ENCODE measurements at places on chromosomes 7 and 10. TPM values are rescaled to one million over a fixed set of nuclear protein-coding genes. Genes with fewer than 3 reads are reported as not detected.

Gene METTL27
- total RNA-seq: 3.2 TPM

Gene AFAP1L2
- total RNA-seq: not detected

Gene SLC25A28
- total RNA-seq: 15.9 TPM

Gene FAM241B
- total RNA-seq: not detected

DNA sequence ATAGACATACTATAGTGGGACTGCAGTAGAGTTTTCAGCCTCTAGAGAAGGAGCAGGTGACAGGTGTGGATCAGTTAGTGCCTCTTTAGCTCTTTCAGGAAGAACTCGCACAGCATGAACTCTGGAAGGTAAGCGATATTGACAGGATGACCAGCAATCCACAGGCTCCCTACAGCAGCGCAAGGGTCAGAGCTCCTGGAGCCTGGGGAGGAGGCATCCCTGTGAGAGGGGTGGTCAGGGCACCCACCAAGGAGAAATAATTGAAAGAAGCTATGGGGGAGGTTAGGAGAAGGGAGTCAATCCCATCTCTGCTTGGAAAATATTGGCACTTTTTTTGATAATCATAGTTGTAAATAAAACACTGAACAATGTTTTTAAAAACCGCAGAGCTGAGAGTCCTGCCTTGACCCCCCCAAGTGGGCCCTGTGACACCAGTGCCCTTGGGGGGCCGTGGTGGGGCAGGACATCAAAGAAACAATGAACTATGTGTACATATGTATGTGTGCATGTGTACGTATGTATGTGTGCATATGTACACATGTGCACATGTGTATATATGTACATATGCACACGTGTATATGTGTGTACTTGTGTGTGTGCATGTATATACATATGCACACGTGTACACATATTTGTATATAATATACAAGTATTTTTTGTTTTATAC, 13.8 kb downstream of the AKR1C3 start:
- no peak for DNase-seq

Gene GJD4
- not detected for total RNA-seq

Gene POMZP3
- 18.1 TPM for total RNA-seq

- DNase-seq: no peak
Observed at GRCh38 chr7:36792421-36792820, 68.1 kb upstream of the AOAH start.

DNA sequence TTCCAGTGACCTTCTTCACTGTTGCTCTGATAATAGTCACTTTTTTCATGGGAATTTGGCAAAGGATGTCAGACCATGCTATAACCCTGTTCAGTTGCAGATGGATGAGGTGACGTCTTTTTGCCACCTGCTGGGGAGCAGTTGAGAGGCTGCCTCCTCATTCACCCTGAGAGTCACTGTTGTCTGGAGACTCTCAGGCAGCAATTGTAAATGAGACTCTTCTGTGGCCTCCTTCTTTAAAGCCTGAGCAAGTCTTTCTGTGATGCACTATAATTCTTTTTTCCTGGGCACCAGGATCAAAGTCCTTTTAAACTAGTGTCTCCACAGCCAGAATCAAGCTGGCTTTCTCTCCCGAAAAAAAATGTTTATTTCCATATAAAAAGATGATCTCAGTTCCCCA, 345.1 kb downstream of the ARL4A start:
- no peak for DNase-seq

Gene SLC29A3
- total RNA-seq: 1.8 TPM

GRCh38 chr10:118572256-118573041, 23.0 kb downstream of the PRLHR start:
- DNase-seq: no peak

DNA sequence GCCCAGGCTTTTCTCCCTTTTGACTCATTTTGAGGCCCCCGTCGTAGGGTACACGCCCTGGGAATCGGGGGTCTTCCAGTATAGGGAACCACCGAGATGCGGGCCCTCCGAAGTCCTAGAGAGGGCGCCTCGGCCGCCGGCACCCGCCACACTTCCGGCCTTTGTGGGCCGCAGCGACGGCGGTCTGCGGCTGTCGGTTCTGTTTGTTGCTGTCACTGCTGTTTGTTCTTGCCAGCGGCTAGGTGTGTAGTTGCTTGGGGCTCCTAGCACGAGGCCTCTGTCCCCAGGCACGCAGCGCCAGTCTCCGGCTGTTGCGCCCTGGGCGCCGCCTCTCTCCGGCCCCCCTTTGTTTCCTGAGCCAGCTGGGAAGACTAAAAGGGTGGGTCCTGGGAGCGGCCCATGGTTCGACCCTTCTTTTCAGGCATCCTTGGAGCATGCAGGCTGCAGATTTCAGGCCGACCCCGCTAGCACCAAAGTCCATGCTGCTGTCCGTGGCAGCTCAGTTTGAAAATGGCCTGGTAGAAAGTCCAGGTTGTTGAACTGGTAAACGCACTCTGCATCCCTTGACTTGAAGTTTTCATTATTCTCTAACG, 17.8 kb upstream of the ZKSCAN1 start:
- DNase-seq: no peak

DNA sequence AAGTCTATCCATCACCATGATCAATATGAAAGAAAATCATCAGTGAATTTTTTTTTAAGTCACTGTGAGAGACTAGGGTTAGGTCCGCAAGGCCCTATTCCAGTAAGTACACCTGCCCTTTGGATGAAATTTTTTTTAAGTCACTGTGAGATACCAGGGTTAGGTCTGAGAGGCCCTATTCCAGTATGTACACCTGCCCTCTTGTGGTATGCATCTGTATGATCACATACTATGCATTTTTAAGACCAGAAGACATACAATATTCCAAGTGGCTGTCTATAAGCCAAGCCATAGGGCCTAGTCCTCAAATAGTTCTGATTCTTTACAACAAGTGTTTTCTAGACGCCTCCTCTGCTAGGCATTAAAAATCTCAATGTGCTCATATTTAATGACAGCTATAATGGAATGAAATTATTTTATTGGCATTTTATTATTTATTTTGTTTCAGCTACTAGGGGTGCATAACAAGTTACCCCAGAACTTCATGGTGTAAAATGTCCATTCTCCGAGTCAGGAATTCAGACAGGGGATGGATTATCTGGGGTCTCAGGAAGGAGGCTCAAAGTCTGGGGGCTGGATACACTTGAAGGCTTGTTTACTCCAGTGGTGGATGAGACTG, 53.1 kb downstream of the TEX36 start:
- peak; percentile 7 for DNase-seq

DNA sequence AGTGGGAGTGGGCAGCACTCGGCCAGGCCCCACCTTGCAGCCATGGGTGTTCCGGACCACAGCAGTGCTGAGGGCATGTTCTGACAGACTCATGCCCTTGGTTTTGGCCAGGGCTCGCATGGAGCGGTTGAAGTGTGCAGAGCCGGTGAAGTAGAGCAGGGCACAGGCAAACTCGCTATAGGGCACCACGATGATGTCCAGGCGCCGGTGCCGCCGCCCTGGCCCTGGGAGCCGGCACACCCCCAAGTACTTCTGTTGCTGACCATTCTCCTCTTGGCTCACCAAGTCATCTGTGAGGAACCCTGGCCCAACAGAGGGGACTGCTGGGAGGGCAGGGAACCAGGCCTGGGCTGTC, 8.6 kb downstream of the POLL start:
- DNase-seq: no peak

Gene CISD1
- total RNA-seq: 17.8 TPM

GRCh38 chr7:151249034-151249731, 689 bp upstream of the SMARCD3 start:
- DNase-seq: peak; percentile 84

GRCh38 chr10:62647375-62648092, 157.0 kb upstream of the ADO start:
- no peak for DNase-seq

Gene PAPSS2
- 41.2 TPM for total RNA-seq

- peak; percentile 70 for DNase-seq
Observed at GRCh38 chr10:102003541-102003940, 52.4 kb downstream of the ARMH3 start.

DNA sequence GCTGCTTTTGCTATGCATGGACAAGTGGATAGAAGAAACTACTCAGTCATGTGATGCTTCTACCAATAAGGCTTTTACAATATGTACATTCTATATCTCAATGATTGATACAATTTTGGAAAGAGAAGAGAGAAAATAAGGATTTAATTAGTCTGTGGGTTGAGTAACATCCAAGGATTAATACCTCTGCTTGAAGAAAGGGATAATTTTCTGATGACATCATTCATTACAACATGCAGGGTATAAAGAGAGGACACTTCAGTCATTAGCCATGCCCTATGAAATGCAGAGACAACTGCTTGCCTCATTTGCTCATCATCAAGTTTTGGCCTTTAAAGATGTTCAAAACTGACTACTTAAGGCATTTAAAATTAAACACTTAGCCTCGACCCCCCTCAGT, 237.3 kb downstream of the AHR start:
- DNase-seq: no peak

DNA sequence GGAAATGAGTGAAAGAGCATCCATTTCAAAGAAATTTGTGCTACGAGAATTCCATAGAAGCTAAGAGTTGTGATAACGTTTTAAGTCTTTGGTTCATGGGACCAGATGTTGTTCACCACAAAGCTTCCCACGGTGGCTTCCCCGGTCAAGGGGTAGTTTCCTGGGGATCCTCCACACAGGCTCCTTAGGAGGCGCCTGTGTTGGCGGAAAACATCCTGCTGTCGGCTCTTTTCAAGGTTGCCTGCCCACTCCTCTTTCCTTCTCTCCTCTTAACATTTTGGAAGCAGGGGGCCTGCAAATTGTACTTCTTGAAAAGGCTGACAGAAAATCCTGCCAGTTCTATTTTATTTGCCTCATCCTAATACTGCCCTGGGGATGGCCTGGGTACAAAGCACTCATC, 398.6 kb downstream of the SORCS1 start:
- DNase-seq: no peak

DNA sequence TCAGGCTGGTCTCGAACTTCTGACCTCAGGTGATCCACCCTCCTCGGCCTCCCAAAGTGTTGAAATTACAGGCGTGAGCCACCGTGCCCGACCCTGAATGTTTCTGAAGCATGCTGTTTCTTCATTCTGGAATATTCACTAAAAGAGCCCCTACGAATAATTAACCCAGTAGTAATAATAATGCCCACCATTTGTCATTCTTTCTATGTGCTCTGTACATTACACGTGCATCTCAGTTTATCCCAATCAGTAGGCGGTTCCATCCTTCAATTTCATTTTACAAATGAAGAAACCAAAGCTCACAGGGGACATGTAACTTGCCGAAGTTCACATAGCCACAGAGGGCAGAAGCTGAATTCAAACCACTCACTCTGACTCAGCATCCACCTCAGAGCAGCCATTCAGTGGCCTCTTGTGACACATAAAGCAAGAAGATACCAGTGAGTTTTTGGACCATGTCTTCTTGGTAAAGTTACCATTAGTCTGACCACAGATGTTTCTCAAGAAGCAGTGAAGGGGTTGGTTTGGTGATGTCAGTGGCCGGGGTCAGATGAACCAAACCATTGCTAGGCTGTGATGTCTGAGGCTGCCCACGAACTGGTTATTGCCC, 71.9 kb upstream of the DUSP5 start:
- peak; percentile 98 for DNase-seq

DNA sequence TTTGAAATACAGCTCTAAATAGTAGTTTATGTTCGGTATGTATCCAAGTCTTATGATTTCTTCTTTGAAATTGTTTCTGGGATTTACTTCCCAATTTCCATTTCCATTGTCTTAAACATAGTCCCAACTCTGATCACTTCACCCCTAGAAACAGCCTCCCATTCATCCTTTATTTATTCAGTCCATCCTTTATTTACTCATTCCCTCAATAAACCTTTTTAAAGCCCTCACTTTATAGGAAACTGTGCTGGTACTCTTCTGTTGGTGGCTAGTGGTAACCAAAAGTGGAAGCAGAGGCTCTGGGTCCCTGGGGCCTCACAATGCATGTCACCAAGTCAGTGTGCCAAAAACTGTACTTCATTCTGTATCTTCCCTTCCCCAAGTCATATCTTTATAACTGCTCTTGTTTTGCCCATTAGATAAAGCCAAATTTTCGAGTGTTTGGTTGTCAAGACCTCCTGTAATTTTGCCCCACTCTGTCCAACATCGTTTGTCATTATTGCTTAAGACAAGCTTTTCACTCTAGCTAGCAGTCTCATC, 3.9 kb upstream of the EPC1 start:
- DNase-seq: no peak

Gene NPSR1
- total RNA-seq: not detected

Gene SERPINE1
- total RNA-seq: 1,980 TPM

Gene CALML3
- total RNA-seq: not detected

DNA sequence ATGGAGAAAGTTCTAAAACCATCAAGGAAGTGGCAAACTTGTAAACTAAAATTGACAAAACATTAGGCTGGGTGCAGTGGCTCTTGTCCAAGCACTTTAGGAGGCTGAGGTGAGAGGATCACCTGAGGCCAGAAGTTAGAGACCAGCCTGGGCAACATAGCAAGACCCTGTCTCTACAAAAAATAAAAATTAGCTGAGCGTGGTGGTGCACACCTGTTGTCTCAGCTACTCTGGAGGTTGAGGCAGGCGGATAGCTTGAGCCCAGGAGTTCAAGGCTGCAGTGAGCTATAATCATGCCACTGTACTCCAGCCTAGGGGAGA, 29.4 kb upstream of the HNRNPH3 start:
- no peak for DNase-seq

Gene TTYH3
- 31.8 TPM for total RNA-seq

Gene LRGUK
- total RNA-seq: 0.23 TPM

Gene CYP26A1
- 0.11 TPM for total RNA-seq

Gene OPTN
- 41.9 TPM for total RNA-seq

Gene TMEM184A
- total RNA-seq: 0.06 TPM

DNA sequence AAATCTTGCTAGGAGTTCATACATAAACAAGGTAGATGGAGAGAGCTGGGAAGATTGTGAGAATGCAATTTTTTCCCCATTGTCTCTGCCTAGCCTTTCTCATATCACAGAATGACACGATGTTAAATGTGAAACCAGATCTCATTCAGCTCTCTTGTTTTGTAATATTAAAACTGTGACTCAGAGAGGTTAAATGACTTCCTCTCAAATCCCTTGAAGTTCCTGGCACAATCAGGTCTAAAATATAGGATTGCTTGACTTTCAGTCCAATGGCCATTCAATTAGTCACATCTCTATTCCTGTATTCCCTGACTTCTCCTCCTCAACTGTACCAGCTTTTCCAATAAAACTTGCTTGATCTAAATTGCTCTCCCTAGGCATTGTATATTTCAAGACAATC, 3.1 kb downstream of the ANKRD22 start:
- peak; percentile 94 for DNase-seq

DNA sequence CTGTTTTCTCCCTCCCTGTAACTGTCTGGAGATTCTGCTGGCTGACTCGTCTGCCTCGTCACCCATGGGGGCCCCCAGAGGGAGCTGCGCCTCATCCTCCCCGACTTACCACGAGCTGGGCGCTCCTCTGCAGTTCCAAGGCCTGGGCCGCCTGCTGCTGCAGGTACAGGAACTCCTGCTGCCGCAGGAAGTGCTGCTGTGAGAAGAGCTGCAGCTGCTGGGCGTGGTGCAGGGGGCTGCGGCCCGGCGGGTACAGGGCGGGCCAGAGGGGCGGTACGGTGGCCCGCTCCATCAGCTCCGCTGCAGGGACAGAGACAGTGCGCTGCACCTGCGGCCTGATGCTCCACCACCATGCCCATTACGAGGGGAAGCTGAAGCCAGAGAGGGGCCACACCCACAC, 47.7 kb downstream of the TNRC18 start:
- no peak for DNase-seq

All from LHCN-M2 (cell line).